ENCODE measurements at places on chromosomes 5 and 9. TPM values are rescaled to one million over a fixed set of nuclear protein-coding genes. Genes with fewer than 3 reads are reported as not detected.

DNA sequence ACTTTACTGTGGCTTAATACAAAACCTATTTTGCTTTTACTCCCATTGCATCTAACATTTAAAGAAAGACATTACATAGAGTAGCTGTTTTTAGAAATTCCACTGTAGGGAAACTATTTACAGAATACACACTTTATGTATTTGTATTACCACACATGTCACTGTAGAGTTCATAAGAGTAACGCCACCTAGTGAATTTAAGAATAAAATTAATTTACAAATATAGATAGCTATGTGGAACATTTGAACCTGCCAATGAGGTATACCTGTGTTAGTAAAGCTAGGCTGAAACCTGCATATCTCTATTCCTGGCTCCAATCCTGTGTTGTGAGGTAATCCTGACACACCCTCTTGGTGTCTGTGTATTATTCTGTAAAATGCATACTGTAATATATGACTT is 234.4 kb downstream of the MAST4 start:
- no peak for ATAC-seq

DNA sequence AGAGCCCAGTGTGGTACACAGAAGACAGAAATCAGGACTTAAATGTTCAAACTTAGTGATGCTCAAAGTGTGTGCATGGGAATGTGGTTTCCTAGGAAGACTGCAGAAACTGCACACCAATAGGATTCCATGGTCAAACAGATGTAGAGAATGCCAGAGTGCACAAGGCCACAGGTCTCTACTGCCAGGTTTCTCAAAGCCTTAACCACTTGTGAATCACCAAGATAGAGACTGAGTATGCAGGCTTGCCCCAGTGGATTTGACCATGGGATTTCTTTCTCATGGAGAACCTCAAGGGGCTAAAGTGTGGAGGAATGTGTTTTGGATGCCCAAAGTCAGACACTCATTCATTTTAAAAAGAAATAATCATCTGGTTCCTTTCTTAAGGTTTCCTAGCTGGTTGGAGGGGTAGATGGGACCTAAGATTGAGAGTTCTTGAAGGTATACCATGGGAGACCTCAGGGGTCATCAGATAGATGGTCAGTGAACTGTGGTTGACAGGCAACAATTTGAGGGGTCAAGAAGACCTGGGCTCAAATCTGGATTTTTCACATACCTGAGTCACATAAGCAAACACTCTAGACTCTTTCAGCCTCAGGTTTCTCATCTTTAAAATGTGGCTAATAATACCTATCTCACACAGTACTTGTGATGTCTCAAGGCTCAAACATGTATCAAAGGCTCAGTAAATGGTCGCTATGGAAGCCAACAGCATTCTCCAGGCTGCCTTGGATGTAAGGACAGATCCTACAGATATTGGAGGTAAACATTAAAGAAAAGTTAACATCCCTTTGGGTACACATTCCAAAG is 81.1 kb downstream of the BOD1 start:
- no peak for ATAC-seq

- ATAC-seq = no peak
Observed at GRCh38 chr5:12566441-12566840, 662.2 kb upstream of the CTNND2 start.

DNA sequence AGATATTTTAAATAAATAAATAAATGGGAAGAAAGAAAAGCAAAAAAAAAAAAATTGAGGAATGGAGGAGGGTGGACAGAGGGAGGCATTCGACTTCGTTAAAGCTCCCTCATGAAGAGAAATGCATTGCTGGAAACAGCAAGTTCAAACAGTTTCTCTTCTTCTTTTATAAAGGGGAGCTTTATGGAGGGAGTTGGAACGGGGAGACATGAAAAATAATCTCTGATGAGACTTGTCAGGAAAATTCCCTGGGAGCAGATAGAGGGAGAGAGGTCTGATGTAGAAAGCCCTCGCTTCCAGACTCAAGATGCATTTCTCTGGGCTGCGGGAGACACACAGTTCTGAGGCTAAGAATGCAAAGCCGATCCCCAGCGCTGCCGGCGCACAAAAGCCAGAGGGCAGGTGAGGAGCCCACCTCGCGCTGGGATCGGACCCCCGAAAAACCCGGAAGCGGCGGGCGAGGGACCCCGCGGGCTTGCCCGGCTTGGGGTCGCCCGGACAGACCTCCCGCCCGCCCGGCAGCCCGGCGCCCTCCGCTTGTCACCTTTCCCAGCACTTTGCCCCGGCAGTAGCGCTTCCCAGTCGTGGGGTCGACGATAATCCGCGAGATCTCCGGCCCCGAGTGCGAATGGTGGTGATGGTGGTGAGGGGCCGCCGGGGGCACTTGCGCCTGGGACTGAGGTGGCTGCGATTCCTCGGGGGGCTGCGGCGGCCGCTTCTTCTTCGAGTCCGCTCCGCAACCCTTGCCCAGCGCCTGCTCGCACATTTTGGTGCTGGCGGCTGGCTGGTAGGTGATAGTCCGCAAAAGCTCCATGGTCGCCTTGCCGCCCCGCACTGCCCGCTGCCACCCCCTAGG is 512 bp downstream of the PLK2 start:
- ATAC-seq = peak; percentile 0

DNA sequence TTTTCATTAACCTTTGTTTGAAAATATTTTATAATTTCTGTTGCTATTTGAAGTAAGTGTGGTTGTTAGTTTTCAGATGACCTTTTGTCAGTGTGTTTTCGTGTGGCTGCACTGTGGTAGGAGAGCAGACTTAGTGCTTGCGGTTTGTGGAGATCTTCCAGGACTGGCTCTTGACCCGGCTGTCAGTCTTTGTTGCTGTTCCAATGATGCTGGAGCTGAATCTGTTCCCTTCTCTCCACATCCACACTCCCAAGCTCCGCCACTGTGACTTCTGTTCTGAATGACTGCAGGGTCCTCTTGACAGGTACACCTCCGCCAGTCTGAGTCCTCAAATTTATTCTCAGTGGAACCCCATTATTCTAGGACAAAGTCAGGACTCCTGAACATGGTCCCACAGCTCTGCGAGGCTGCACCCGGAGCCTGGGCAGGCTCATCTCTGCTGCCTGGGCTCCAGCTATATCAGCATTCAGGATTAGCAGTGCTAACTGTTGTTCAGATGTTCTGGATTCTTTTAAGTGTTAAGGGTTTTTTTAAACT is 126.0 kb downstream of the WNK2 start:
- ATAC-seq = no peak

DNA sequence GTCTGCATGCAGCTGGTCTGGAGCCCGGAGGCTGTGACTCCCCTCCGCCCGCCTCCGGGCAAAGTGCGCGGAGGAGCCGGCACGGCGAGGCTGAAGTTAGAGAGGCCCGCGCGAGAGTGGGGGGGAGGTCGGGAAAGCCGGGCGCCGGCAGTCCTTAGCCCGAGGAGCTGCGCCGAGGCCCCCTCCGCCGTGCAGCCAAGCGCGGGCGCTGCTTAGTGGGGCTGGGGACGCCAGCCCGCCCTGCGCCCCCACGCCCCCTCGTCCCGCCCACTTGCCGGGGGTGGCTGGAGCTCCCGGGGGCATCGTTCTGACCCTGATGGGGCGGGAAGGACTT is 403 bp downstream of the NINJ1 start:
- ATAC-seq = no peak

DNA sequence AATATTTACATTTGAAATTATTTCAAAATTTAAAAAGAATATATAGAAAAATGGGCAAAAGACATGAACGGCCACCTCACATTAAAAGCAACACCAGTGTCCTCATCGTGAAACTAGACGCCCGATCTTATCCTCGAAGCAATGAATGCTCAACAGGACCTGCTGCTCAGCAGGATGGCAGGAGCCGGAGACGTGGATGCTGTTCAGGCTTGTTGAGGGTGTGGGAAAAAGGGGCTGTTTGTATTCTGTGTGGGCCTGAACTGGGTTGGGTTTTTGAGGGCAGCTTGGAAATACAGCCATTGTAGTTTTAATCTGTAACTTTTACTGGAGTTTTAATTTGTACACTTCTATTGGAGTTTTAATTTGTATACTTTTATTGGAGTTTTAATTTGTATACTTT is 20.3 kb downstream of the EXOC3 start:
- no peak for ATAC-seq

DNA sequence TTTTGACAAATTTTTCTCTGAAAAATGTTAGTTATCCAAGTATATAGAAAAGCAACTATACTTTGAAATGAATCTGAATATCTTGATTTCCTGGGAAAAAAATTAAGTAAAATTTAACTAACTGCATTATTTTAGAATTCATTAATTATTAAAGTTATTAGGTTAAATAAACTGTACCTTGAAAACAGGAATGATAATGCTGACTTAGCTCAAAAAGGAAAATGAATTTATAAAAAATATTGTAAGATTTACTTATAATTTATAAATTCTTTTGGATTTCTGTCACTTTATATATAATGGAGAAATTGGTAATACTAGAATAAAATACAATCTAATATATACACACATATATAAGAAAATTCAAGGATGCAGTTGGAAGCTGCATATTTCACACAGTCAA is 36.1 kb upstream of the ACOT12 start:
- ATAC-seq = no peak

DNA sequence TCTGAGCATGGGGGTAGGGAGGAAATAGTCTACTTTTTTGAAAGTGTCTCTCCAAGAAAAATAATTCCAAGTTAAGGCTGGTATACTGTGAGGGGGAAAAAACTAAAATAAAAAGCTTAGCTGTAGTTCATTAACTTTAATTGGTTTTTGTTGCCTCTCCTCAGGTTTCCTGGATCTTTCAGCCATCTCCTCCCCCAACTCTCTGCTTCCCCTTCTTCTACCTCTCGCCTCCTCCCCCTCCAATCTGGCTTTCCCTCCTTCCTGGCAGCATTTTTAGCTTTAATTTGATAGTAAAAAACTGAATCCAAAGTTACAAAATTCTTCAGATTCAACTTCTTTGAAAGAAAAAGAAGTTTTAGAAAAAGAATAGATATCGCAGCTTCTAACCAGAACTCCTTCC is 462.6 kb downstream of the CETN3 start:
- no peak for ATAC-seq

The PPP3R2 gene
- not detected for total RNA-seq

The FGF10 gene
- total RNA-seq = not detected

The CARTPT gene
- not detected for total RNA-seq

The SOHLH1 gene
- total RNA-seq = not detected

The RPL37 gene
- 1,599 TPM for total RNA-seq

The CTNND2 gene
- 0.39 TPM for total RNA-seq

The LPAR1 gene
- total RNA-seq = not detected

Data from activated T-helper 17 cell treated with anti-CD3 and anti-CD28 coated beads, Interleukin-2, amount 50 U/mL, for 72 hours (primary cell).